ENCODE measurements at places on chromosomes 6 and 20.

- no peak for DNase-seq
These were observed 11.6 kb upstream of the ITPR3 start for GRCh38 chr6:33609528-33609927.

GRCh38 chr6:159871906-159872305 is 18.9 kb upstream of the MAS1 start:
- no peak for DNase-seq

GRCh38 chr20:32433311-32434021 is 75.3 kb downstream of the ASXL1 start:
- no peak for DNase-seq

DNA sequence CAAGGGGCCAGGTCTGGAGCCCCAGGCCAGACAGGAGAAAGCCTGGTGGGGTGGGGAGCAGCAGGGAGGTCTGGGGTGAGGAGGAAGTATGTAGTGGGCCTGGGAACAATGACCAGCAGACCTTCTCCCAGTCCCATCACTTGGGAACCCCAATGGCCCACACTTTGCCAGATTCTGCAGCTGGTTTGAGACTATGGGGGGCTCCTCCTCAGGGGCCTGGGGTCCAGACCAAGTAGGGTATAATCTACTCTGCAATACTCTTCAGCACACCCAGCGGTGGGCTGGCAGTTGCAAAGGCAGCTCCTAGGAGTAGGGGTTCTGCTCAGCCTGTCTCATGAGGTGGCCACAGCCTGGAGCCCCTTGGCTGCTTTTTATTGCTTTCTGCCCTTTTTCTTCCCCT is 52.8 kb downstream of the NPEPL1 start:
- DNase-seq: no peak
